GM06990 (cell line): ENCODE measurements at places on chromosomes 4 and X.

GRCh38 chr4:65604515-65604914 is 65.8 kb downstream of the EPHA5 start:
- no peak for DNase-seq

DNA sequence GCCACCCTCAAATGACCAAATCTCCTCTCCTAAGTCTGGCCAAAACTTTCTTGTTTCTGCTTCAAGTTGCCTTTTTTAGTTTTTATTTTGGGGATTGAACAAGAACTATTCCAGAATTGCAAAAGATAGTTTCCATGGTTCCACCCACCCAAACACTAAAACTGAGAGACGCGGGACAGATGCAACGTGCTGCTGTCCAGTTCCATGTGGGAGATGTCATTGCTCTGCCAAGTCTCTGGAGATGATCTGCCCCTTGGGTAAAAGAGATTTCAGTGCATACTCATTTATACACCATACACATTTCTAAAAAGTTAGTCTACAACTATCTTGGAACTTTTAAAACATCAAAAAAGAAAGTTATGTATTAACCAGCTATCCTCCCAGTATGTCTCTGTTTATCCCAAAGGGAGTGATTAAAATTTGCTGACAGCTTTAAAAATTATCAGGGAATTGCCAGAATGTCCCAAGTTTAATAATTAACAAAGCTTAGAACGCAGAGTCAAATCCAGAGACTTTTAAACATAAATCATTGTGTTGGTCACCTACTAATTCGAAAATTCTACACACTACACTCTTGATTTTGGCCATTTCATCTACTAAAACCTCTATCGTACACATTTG is 3.2 kb downstream of the MAOB start:
- DNase-seq: no peak

- no peak for DNase-seq
Observed at GRCh38 chrX:10198254-10198653, 41.5 kb downstream of the CLCN4 start.

- no peak for DNase-seq
Observed at GRCh38 chr4:126753592-126753991, 879.2 kb upstream of the INTU start.

- no peak for DNase-seq
Observed at GRCh38 chr4:54173281-54173912, 55.7 kb upstream of the PDGFRA start.

GRCh38 chr4:175770555-175770954 is 41.5 kb downstream of the GPM6A start:
- DNase-seq: no peak

- DNase-seq: no peak
Observed at GRCh38 chrX:22366166-22366702, 93.5 kb downstream of the CBLL2 start.

GRCh38 chr4:177010418-177010817 is 217.7 kb upstream of the VEGFC start:
- DNase-seq: no peak

GRCh38 chr4:139530833-139531427 is 25.1 kb downstream of the SETD7 start:
- no peak for DNase-seq

DNA sequence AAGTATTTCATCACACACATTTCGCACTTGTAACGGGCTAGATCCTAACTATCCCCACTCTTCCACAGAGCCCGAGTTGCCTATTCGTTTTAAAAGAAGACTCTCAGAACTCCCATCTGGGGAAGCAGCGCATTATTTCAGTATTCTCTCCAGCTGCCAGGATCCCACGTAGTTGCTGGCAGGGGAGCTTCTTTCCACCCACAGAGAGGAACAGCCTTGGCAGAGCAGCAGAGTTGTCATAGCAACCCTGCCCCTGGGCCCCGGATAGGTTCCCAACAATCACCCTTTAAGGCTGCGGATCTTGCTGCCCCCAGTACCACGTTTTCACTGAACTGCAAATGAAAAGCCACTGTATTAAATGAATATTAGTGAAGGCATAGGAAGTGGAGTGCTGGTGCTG is 106.7 kb downstream of the GPM6A start:
- no peak for DNase-seq

GRCh38 chr4:11632483-11632882 is 203.8 kb upstream of the HS3ST1 start:
- DNase-seq: no peak

- no peak for DNase-seq
Observed at GRCh38 chr4:52870225-52870624, 8.1 kb downstream of the RASL11B start.

DNA sequence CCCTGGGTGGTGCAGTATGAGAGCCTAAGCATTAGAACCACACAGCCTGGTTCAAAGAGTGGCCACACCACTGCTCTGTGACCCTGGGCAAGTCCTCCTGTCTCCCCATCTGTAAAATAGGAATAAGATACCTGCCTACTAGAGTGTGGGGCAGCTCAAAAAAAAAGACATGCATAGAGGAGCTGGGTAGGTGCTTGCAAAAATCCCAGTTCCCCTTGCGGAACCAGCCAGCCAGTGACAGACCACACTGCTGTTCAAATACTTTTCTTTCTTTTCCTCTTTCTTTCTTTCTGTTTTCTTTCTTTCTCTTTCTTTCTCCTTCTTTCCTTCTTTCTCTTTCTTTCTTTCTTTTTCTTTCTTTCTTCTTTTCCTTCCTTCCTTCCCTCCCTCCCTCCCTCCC is 63.0 kb upstream of the TRIM2 start:
- DNase-seq: no peak

DNA sequence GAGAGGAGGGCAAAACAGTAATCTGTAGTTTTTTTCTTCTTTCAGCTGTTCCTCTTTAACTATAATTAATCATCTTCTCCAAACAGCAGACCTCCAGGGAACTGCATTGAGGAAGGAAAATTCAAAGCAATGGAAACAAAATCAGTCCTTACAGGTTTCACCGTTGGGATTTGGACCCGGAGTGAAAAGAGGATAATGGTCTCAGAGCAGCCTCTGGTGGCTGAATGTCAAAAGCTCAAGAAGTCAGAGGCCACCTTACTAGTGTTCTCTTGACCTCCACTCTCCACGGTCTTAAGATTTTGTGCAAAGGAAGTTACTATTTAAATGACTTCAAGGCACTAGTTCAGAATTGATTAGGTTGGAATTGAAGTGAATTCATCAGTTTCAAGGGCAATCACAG is 16.0 kb upstream of the MID1 start:
- no peak for DNase-seq

DNA sequence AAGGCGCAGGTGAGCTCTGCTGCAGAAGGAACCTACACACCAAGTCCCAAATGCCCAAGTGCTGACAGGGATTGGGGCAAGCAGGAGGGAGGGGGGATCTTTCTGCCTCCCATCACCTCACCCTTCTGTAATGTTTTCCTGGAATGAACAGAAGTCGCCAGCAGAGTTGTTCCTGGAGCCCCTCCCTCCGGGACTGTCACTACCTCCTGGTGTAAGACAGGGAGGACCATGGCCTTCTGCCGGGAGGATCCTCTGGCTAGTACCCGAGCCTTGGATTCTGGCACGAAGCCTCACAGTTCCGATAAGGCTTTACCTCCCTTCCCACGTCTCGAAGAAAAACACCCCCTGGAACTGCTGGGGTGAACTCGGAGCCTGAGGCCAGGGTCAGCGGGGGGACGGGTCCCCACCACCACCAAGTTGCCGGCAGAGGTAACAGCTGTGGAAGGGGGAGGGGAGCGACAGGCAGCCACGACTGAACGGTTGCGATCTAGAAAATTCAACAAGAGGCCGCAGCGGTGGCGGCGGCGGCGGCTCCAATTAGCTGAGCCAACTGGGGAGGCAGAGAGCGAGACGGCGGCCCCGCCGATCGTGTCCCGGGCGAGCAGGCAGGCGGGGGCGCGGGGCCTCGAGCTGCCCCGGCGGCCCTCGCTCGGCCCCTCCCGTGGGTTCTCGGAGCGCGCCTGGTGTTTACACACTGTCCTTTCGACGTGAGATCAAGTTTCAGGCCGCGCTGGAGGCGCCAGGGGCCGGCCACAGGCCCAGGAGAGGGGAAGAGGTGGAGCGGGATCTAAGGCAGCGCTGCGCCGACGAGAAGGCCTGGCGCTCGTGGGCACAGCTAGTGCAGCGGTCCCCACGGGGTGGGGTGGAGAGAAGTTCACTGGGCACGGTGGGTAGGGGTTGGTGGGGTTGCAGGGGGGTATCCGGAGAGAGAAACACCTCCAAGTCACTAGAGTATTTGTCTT is 53.7 kb upstream of the BCOR start:
- DNase-seq: no peak

GRCh38 chr4:38567457-38567856 is 96.5 kb upstream of the KLF3 start:
- no peak for DNase-seq

- peak; percentile 14 for DNase-seq
Observed at GRCh38 chr4:122003335-122003734, 51.5 kb upstream of the TRPC3 start.

DNA sequence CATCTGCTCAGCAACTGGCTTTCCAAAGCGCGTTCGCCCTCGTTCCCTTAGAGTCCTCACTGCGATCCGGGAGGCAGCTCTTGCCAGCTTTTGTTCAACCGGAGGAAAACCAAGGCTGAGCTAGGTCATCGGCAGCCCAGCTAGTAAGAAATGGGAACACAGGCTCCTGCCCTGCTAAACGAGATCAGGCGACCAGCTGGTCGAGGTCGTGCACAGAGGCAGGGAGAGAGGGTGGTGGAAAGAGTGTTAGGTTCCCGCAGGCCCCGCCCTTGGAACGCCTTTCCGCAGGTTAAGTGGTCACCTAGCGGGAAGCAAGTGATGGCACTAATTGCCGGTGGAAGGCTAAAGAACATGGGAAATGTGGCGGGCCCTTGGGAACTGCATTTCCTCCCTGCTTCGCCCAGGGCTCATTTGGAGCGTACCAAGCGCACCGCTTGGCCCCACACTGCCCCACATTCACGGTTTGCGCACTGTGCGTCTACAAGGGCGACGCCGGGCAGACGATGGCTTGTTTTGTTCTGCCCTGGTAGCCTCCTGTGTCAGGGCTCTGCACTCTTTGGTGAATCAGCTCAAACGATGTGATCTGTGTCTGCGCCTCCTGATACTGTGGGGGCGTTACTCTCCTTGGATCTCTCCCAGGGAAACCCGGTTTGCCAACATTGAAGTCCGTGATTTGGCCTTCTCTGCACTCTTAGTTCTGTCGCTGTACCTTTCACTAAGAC is 7.2 kb upstream of the PRDM8 start:
- no peak for DNase-seq

DNA sequence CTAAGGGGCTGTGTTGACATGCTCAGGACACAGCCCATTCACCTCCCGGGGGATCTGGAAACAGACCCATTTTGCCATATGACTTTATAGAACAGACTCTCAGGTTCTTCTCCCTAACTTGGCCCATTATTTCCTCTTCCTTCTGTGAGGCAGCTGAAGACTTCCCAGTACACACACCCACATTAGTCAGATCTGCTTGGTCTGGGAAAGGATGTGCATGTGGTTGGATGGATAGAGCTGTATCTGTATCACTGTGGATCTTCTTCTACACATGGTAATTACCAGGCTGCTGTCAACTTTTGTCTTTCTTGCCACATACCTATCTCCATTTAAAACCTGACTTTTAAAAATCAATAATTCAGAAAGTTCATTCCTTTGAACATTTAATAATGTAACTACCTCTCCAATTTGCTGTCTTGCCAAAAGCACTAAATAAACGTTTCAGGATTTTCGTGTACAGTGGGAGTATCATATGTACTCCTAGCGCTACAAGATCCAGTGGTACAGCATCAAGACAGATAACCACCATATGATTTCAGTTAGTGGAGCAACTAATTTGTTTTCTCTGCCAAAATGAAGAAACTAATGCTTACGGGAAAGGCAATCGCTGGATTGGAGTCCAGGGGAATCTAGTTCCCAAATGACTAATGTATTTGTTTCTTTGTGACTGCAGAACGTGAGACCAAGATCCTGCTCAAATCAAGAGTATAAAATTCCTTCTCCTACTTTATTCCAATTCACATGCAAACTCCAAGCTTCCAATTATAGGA is 134.1 kb upstream of the MAP3K15 start:
- no peak for DNase-seq

- DNase-seq: no peak
Observed at GRCh38 chrX:116238567-116239255, 68.2 kb downstream of the AGTR2 start.

DNA sequence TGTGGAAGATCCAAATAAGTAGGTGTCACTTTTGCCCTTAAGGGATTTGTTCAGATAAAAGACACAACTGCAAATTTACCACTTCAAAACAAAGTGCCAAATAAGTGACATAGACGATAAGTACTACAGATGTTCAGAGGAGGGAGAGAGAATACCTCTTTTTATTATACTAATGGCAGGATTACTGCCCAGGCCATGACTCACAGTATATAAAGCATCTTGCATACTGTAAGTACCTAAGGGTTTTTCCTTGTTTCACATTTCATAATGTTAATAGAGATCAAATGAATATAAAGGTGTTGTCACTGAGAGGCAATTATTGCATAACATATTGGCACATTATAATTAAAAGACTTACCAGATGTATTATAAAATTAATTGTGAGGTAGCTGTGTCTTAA is 46.4 kb downstream of the PTPN13 start:
- DNase-seq: no peak

DNA sequence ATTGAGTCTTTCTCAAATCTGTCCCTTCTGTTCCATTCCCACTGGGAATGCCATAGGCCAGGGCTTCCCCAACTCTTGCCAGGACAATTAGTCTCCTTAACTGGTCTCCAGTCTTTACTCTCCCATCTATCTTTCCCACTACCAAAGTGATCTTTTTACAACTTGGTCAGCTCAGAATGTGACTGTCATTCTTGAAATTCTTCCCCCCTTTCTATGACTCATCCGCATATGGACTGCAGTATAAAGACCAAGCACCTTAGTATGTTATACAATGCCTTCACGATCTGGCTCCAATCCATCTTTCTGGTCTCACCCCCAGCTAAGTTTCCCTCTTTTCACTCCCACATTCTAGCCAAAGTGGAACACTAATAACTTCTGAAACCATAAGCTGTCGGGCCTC is 383.8 kb downstream of the OPHN1 start:
- no peak for DNase-seq

DNA sequence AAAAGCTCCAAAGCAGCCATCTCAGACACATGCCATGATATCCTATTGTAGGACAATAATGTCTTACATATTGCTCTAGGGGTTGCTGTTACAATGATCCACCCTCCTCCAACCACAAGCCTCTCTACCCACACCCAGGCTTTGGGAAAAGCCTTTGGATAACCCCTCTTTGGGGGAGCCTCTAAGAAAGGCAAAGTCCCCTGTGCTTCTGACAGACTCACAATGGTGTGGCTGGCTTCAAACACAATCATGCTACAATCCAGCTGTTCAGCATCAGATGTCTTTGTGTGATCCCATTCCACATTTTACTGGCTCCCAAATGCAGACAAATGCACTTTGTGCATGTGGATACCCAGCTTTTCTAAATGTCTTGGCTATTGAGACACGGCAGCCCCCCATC is 65.9 kb upstream of the CAPN6 start:
- no peak for DNase-seq

DNA sequence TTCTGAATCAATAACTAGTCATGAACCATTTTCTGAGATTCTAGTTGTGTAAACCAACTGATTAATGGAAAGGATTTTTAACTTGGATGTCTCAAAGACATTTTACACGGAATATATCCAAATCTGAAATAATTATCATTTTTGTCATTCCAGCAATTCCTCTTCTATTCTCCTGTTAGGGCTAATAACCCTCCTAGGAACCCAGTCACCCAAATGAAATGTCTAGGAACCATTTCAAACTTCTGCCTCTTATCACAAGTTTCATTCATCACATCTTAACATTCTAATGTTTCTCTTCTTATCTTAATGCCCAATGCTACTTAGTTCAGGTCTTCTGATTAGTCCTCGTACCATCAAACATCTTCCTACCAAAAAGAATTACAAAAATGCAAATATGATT is 639.8 kb downstream of the DMD start:
- DNase-seq: no peak
